ENCODE measurements at places on chromosomes 4 and X.

DNA sequence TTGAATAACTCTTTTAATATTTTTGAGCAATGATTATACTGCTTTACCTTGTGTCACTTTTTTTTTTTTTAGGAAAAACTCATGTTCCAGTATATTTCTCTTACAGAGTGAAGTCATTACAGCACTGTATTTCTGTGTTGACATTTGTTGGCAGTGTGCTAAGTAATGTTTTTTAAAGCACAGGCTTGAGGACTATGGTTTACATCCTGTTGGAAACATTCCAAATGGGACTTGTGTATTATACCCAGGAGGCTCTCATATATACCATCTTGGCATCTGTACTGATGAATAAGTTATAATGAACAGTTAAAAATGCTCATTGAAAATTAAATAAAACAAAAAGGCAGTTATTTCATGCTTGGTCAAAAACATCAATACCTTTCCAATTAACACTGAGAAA lies 33.8 kb downstream of the CEP44 start:
- DNase-seq: no peak

GRCh38 chr4:8909548-8909947 lies 37.9 kb upstream of the HMX1 start:
- DNase-seq: no peak

DNA sequence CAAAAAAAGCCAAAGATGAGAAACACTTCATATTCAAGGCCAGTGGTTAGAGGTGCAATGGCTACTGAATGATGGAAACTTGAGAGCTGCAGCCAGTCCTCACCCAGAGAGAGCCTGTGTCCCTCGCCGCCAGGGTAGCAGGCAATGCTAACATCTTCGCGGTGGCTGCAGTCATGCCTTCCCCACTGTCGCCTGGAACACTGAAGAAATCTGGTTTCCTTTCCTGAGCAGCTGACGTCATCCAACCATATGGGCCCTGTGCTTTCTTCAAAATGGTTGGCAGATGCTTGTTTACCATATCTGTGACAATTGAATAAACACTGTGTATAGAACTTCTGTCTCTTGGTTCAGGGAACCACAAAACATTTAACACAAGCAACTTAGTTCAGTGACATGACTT lies 39.7 kb downstream of the PRSS12 start:
- DNase-seq: no peak

- DNase-seq: no peak
These were observed 10.3 kb downstream of the AFAP1 start for GRCh38 chr4:7929118-7929951.

DNA sequence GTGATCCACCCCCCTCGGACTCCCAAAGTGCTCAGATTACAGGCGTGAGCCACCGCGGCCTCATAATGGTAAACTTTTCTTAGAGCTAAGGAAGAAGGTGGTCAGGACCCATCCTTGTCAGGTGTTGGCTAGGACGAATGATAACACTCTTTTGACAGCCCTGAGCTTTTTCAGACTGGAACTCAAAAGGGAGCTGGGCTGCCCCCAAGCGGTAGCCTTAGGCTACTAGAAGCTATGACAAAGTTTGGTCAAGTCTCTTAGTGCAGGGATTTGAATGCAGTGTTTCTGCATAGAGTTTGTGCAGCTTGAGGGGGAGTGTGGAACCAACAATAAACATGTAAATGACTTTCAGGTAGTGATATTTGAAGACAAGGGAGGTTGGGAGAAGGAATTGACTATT lies 11.8 kb upstream of the HSD17B10 start:
- DNase-seq: no peak

GRCh38 chrX:109990582-109991276 lies 12.2 kb upstream of the TMEM164 start:
- DNase-seq: no peak

DNA sequence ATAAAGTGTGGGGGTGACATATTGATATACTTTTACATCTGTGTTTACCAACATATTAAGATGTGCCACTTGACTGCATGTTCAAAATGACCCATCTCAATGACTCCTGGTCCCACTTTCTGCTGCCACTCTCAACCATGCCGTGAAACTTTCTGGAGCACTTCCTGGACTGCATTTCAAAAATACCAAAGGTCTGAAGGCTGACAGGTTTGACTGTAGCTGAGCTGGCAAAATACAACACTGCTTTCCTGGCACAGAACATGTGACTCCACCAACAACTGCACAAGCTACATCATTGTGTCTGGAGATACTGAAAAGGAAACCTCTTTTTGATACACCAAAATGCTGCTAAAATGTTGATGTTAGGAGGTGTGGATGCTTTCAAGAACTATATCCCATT lies 184.8 kb downstream of the UNC5C start:
- no peak for DNase-seq

DNA sequence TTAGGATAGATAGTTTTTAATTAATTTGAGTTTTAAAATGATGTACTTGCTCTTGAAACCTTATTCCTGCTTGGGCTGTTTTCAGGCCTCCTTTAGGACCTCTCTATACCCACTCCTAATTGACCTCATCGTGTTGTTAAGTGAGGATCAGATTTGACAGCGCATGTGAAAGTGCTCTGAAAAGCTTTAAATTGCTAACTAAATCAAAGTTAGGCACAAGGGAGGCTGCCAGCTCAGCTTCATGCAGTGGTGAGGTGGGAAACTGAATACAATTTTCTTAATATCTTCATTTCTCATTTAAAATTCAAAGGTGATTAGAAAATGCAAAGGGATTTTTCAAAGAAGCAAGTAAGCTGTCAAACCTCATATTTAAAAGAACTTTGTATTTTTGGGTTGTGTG lies 20.0 kb downstream of the FHDC1 start:
- DNase-seq: no peak

GRCh38 chr4:143391895-143392294 lies 55.2 kb downstream of the GAB1 start:
- DNase-seq: no peak

DNA sequence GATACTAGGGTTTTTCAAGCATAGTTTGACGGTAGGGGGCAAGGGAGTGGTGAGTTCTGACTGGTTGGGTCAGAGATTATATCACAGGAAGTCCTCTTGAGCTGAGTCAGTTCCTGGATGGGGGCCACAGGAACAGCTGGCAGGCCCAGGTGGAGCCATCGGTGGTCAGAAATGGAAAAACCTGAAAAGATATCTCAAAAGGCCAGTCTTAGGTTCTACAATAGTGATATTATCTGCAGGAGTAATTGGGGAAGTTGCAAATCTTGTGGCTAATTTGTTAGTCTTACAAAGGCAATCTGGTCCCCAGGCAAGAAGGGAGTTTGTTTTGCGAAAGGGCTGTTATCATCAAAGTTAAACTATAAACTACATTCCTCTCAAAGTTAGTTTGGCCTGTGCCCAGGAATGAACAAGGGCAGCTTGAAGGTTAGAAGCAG lies 159.3 kb downstream of the PTCHD1 start:
- no peak for DNase-seq

- no peak for DNase-seq
These were observed 349.2 kb downstream of the TLL1 start for GRCh38 chr4:166222271-166222670.

- no peak for DNase-seq
These were observed 91.5 kb upstream of the ZNF827 start for GRCh38 chr4:146029939-146030710.

DNA sequence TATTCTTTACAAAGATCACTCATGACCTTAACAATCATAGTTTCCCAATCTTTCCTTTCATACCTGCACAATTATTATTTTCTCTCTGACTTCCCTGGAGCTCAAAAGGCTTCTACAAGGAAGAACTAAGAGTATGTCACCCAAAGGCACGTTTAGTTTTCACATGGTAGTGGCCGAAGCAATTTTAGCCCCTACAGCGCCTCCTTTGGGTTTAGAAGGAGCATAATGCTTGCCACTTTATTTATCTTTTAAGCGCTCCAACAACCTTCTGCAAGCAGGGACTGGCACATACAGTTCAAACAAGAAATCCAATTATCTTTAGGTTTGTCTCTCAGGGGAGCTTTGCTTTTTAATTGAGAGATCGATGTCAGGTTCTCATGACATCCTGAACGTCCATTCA lies 42.0 kb upstream of the IGSF1 start:
- no peak for DNase-seq

- no peak for DNase-seq
These were observed 15.4 kb downstream of the TSPAN5 start for GRCh38 chr4:98642991-98643426.

GRCh38 chrX:32421266-32421665 lies 790.1 kb downstream of the DMD start:
- DNase-seq: no peak

- no peak for DNase-seq
These were observed 21.3 kb downstream of the ZNF330 start for GRCh38 chr4:141241986-141242385.

DNA sequence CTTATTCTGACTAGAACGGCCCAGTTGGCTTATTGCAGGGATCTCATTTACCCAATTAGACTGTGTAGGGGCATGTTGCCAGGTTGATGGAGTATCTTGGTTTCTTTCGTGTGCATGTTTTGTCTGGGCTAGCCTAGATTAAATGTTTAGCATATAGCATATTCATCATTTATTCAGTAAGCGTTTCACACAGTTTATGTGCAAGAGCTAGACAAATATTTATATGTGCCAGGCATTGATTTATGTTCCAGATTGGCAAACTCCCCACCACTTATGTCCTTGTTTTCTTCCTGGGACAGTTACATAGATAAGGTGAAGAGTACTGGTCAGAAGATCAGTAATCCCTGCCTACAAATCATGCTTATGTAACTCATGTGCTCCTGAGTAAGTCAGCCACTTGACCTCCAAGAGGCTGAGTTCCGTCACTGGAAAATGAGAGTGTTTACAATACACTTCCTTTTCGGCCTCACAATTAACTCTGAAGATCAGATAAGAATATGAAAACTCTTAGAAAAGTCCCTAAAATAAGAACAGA lies 57.2 kb downstream of the RUFY3 start:
- no peak for DNase-seq

DNA sequence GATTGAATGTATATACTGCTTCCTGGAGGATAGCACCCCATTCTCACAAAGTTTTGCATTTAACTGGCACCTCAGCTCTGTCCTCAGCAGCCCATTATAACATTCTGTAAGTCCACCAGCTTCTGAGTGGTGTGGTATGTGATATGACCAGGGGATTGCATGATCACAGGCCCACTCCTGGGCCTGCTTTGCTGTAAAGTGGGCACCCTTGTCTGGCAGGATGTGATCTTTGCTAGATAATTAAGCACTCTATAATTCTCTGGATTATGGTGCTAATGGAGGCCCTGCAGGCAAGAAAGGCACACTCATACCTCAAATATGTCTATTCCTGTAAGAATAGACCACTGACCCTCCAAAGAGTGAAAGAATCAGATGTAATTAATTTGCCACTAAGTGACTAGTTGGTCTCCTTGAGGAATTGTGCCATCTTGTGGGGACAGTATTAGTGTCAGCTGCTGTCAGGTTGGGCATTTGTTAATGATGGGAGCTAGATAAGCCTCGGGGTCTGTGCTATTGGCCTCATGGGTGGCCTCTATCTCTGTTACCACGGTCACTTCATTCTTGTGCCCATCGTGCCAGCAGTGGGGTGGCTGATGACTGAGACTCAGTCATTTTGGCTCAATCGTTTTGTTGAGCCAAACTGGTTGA lies 2.2 kb upstream of the CFI start:
- no peak for DNase-seq

GRCh38 chr4:85966373-85966772 lies 393.5 kb downstream of the MAPK10 start:
- DNase-seq: no peak

DNA sequence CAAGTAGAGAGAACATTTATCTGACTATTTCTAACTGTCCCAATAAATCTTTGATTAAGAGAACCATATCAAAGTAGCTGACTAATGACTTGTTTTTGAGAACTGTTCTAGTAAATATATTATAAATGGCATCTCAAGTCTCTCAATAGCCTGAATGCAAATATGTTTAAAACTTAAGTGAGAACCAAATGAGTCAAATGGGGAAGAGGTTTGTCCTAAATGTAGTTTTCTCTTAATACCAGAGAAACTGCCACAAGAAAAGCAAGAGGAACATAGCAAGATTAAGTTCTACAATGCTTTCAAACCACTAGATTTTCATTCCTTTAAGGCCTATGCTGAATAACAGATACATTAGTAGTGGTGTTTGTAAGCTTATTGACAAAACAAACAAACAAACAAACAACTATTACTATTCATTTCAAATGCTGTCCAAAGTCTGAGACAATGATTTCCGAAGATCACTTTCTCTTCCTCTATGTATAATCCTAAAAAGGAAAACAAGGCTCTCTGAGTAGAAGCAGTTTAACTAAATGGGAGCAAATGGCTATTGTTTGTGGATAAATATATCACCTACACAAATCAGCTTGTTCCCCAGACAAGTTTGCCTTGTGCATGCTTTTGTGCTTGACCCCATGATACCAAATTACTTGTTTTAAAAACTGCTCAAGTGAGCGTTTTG lies 408.4 kb upstream of the EMCN start:
- no peak for DNase-seq

DNA sequence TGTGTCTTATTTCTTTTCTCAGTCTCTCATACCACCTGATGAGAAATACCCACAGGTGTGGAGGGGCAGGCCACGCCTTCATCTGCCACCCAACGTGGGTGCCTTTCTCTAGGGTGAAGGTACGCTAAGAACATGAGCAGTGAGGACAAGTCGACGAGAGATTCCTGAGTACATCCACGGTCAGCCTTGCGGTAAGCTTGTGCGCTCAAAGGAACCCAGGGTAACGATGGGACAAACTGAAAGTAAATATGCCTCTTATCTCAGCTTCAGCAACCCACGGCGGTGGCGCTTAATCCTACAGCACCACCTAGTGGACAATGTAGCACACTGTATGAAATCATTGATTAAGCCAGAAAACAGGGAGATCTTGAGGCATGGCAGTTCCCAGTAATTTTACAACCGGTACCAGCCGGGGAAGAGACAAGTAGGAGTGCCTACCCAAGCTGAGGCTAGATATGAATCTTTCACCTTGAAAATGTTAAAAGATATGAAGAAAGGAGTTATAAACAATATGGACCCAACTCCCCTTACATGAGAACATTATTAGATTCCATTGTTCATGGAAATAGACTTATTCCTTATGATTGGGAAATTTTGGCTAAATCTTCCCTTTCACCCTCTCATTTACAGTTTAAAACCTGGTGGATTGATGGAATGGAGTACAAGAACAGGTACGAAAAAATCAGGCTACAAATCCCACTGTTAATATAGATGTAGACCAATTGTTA lies 63.0 kb downstream of the ZNF732 start:
- peak; percentile 24 for DNase-seq

- no peak for DNase-seq
These were observed 1.6 kb upstream of the CHIC2 start for GRCh38 chr4:54066088-54066415.

- no peak for DNase-seq
These were observed 5.6 kb downstream of the TASL start for GRCh38 chrX:30572004-30572403.

DNA sequence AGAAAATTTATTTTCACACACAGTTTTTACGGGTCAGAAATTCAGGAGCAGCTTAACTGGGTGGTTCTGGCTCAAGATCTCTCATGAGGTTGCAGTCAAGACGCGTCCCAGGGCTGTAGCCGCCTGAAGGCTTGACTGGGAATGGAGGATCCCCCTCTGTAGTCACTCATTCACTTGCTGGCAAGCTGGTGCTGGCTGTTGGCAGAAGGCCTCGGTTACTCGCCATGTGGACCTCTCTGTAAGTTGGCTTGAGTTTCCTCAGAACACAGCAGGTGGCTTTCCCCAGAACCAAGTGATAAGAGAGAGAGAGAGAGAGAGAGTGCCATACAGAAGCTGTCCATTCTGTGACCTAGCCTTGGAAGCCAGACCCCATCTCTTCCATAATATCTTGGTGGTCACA lies 132.8 kb downstream of the DCLK2 start:
- DNase-seq: no peak
